Stimulated activated CD4-positive, alpha-beta T cell treated with anti-CD3 and anti-CD28 coated beads, Interleukin-15, amount 100 ng/mL, for 1 hour (primary cell): ENCODE measurements at places on chromosomes 11 and 22.

GRCh38 chr11:95680169-95680929, 109.2 kb downstream of the FAM76B start:
- no peak for DNase-seq

GRCh38 chr11:27011560-27012233, 17.8 kb downstream of the FIBIN start:
- no peak for DNase-seq

- no peak for DNase-seq
These were observed 230.3 kb downstream of the CSNK2A3 start for GRCh38 chr11:11122749-11123148.

GRCh38 chr11:78540256-78540655, 34.4 kb downstream of the NARS2 start:
- DNase-seq: no peak

DNA sequence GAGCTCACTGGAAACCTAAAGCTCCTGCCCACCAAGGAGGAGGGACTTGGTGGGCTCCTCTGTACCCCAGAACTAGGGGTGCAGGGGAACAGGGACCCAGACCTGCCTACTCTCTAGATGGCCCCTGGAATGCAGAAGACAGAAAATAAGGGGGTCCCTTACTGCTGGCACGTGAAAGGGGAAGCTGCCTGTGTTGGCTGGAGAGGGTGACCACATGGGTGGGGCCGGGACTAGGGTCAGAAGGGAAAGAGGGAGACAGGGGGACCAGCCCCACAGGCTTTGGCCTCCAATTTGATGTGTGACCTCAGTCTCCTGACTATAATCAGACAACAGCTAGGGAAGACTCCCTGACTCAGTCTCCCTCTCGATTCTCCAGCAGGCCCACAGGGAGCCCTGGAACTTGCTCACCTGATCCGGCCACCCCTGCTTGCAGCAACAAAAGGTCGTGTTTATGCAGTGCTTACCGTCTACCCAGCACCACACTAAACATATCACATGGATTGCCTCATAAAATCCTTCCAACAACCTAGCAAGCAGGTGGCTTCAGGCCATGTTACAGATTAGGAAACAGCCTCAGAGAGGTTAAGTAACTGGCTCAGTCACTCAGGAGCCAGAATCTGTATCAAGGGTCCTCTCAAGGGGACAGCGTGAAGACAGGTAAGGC, 10.2 kb downstream of the ARAP1 start:
- no peak for DNase-seq

GRCh38 chr11:64501500-64502427, 89.3 kb upstream of the SLC22A12 start:
- no peak for DNase-seq

DNA sequence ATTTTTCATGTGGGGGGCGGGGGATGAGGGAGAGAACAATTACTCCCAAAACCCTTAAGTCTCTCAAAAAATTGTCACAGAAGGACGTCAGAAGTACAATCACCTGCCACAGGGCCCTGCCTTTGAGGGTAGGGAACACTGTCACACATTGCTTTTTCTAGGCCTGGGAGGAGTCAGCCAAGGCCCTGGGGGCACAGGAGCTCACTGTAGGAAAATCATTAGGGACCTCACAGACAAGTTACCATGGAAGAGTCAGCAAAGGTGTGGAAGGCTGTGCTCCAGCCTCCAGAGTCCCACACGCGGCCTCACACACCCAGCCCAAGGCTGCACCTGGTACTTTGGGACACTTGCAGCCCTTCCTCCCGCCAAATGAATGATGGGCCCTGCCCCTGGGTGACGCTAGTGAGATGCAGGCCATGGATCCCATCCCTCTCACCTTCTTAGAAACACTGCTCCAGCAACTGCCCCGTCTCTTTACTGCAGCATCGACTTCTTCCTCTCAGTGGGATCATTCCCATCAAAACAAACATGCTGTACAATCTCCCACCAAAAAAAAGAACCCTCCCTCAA, 3.3 kb downstream of the PLEKHA7 start:
- no peak for DNase-seq

DNA sequence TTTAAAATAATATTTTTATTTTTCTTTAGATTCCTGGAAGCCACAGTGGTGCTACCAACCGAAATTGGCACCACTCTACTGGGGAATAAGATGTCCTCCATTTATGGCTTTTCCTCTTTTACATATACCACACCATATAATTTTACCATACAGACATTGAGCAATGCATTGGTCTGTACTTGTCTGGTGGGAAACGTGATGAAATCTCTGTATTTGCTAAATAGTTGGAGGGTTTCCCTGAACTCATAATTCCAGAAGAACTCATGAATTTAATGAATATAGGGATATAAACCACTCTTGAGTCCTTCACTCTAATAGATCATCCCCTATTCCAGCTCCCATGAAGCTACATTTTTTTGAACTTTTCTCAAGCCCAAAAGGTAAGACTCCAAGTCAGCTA, 28.0 kb upstream of the MMP13 start:
- no peak for DNase-seq

GRCh38 chr11:65486570-65487466, 12.0 kb upstream of the MALAT1 start:
- no peak for DNase-seq

DNA sequence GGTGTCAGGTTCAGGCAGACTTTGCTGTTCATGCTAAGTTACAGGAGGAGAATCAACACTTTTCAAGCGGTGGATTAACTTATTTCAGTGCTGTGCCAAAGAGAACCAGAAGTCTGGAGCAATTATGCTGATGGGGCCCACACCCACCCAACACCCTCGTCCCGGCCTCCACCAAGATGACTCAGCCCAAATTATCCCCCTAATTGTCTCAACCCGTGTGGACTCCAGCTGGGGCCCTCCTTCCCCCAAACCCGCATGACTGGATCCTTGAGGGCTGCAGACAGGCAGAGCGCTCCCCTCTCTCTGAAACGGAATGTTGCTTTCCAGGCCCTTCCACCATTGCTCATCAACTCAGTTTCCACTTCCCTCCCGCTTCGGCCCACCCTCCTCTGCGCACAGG, 34.6 kb upstream of the MN1 start:
- DNase-seq: no peak

- no peak for DNase-seq
These were observed 12.5 kb upstream of the MYRF start for GRCh38 chr11:61739966-61740365.

DNA sequence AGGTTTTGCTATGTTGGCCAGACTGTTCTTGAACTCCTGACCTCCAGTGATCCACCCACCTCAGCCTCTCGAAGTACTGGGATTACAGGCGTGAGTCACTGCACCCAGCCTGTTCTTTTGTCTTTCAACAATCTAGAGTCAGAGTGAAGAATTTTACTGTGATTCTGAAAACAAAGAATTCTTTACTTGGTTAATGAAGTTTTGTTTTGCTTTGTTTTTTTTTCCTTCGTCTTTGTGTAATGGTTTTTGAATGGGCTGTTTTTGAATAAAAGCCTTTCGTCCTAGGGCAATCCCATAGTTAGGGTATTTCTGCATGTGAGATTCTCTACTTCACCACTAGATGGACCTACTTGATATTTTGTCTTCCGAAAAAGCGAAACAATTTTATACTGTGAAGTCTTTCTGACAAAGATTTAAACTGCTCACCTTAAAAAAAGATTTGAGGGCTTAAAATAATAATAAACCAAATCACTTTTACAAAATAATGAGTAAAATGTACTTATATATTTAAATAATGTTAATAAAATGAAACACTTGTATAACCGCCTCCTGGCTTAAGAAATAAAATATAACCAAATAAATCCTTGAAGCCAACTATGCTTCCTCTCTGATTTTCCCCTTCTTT, 43.4 kb upstream of the SC5D start:
- DNase-seq: no peak

- no peak for DNase-seq
These were observed 49.1 kb upstream of the SEPTIN5 start for GRCh38 chr22:19664951-19665783.

DNA sequence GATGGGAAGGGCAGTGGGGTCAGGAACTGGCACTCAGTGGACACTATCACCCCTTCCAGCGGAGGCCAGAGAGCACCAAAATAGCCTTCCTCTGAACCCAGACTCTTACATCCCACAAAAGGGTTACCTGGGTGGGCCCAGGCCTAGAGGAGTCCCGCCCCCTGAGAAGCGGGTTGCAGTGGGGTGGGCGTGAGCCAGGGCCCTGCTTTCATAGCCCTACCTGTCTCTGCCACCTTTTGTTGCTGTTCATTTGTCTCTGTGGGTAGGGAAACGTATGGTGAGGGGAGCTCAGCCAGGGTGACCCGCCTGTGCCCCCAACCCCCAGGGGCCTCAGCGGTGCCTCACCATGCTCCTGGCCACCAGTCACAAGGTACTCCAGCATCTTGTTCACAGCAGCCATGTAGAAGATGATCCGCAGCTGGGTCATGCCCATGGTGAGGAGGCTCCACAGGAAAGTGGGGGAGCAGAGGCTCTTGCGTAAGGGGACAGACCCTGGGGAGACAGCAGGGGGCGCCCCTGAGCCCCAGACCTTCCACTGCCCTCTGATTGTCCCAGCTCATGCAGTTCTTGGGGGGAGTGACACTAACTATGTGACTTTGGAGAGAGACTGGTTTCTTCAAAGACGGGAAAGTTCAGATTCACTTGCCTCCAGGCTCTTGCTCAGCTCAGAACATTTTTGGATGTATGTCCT, 24.0 kb downstream of the SLC43A1 start:
- DNase-seq: no peak

- no peak for DNase-seq
These were observed 13.4 kb upstream of the CAPN5 start for GRCh38 chr11:77053217-77054015.

- DNase-seq: no peak
These were observed 393.2 kb downstream of the SHANK2 start for GRCh38 chr11:70859180-70859579.
